ENCODE measurements at places on chromosomes 11 and 22. TPM values are rescaled to one million over a fixed set of nuclear protein-coding genes. Genes with fewer than 3 reads are reported as not detected.

DCHS1 gene
- total RNA-seq, result 12.0 TPM

GRCh38 chr22:48369789-48370507, 1457.7 kb downstream of the BRD1 start:
- peak; percentile 93 for DNase-seq

GRCh38 chr11:10930972-10931760, 73.3 kb upstream of the ZBED5 start:
- peak; percentile 71 for DNase-seq

GRCh38 chr22:35752863-35753189, 35.2 kb downstream of the APOL5 start:
- DNase-seq, result no peak

GRCh38 chr22:42412744-42413333, 19.4 kb downstream of the NFAM1 start:
- no peak for DNase-seq

GGT1 gene
- 0.06 TPM for total RNA-seq

SLC5A12 gene
- not detected for total RNA-seq

GRIA4 gene
- total RNA-seq, result not detected

GRCh38 chr11:4677948-4678347, 19.7 kb downstream of the OR51E2 start:
- DNase-seq, result no peak

DNA sequence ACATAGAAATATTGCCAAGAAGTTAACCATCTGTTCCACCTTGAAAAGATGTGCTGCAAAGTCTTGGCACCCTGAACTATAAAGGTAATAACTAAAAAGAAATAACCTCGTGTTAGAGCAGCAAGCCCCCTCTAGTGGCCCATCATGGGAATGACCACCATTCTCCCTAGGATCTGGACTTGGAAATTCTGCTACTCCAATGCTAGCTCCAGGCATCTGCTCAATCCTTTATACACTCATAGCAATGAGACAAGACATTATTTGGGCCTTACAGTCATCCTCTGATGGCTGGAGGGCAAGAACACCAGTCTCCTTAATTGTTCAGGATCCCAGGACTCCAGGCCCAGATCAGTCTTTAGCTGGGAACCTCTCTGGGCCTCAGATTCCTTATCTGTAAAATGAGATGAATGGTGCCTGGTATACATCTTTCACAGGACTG, 76.0 kb downstream of the CWC15 start:
- no peak for DNase-seq

SPA17 gene
- 2.6 TPM for total RNA-seq

EFEMP2 gene
- total RNA-seq, result 194 TPM

DNA sequence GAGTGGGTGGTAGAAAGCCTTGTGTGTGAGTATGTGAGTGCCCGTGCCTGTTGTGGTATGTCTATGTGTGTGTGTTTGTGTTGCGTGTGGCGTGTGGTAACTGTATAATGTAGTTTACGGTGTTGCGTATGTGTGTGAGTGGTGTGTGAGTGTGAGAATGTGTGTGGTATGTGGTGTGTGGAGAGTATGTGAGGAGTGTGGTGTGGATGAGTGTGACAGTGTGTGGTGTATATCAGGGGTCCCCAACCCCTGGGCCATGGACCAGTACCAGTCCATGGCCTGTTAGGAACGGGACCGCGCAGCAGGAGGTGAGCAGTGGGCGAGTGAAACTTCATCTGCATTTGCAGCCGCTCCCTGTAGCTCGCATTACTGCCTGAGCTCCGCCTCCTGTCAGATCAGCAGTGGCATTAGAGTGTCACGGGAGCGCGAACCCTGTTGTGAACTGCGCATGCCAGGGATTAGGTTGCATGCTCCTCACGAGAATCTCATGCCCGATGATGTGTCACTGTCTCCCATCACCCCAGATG, 5.7 kb downstream of the UPK3A start:
- peak; percentile 58 for DNase-seq

- no peak for DNase-seq
Measured at GRCh38 chr11:110812086-110812733, 100.0 kb upstream of the ARHGAP20 start.

DNA sequence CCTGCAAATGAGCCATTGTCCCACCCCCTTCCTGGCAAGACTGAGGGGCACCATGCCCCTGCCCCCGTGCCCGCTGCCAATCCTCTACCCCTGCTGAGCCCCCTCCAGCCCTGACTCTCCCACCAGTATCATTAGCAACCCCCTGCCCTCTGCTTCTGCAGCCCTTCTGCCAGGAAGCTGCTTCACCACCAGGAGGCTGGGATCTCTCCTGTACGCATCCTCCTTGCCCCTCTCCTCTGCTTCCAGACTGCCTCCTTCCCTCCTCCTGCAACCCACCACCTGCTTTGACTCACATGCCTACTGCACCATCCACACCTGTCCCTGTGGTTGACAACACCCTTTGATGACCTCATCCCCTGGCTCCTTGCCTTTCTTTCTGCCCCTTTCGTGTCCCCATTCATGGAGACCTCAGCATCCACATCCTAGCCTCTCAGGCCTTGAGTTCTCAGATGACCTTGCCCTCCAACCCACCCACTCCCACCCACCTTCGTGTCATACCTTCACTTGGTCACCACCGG, 13.4 kb upstream of the PNPLA3 start:
- DNase-seq, result no peak

DNA sequence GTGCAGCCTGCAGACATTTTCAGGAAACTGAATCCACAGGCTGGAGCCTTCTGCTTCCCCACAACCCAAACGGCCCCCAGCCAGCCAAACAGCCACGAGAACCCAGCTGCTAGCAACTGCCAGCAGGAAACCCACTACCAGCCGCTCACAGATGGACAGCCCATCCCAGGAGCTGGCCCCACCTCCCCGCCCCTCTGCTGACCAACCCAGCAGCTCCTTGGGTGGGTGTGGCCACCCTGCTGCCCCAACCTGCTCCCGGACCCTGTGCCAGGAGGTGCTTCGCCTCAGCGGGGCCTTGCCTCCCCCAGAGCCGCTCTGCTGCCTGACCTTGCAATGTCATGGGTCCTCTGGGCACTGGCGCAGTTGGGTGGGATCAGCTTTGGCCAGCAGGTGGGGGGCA, 8.2 kb upstream of the CCDC188 start:
- no peak for DNase-seq

- no peak for DNase-seq
Measured at GRCh38 chr11:63017306-63017974, 1.8 kb upstream of the SLC22A8 start.

GRCh38 chr11:78160557-78160956, 21.1 kb upstream of the ALG8 start:
- DNase-seq, result no peak

DNA sequence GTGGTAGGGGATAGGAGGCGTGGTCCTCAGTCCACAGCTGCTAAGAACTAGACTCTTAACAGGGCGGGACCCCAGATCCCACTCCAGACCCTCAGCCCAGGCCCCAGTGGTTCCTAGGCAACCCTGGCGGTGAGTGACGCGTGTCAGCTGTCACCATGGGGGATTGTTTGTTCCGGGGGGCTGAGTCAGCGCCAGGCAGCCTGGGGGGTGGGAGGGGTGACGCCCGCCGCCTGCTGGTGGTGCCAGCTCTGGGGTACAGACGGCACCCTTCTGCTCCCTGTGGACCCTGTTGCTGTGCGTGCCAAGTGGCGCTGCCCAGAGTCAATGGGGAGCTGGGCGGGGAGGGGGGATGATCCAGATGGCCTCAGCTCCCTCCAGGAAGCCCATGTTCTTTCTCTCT, 2.5 kb downstream of the CNIH2 start:
- no peak for DNase-seq

DNA sequence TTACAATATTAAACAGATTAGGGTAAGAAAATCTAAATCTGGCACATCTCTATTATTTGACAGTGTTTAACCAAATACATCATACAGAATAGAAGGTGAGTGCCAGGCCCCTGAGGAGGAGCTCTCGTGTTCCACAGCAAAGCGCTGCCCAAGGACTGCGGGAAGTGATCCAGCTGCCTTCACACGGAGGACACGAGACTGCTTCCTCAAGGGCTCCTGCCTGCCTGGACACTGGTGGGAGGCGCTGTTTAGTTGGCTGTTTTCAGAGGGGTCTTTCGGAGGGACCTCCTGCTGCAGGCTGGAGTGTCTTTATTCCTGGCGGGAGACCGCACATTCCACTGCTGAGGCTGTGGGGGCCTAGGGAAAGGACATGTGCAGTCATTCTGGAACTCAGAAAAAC, 71.1 kb downstream of the NCAPD3 start:
- DNase-seq, result no peak

PLEKHB1 gene
- total RNA-seq, result not detected

GRIK4 gene
- total RNA-seq, result not detected

CCDC87 gene
- total RNA-seq, result not detected

C2CD3 gene
- 8.9 TPM for total RNA-seq

POU2AF2 gene
- total RNA-seq, result not detected

MAPK11 gene
- 1.3 TPM for total RNA-seq

UBASH3B gene
- 4.0 TPM for total RNA-seq

SLC37A4 gene
- 6.0 TPM for total RNA-seq

DNA sequence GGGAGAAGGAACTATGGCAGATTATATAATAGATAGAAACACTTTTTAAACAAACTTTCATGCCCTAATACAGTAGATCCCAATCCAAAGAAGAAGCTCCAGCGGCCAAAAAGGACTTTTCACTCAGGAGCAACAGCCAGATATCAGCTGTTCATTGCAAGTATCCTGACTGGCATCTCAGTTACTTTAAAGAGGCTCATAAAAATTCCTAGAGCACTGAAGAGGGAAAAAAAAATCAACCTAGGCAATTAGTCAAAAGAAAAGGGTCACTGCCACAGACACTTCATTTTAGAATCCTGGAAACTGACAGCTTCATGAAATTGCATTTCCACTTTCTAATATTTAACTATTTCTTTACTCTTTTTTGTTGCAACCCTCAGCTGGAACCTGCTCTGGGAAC, 170.6 kb upstream of the SOX6 start:
- DNase-seq, result no peak

GRCh38 chr11:11565636-11566035, 56.2 kb downstream of the GALNT18 start:
- no peak for DNase-seq

DNA sequence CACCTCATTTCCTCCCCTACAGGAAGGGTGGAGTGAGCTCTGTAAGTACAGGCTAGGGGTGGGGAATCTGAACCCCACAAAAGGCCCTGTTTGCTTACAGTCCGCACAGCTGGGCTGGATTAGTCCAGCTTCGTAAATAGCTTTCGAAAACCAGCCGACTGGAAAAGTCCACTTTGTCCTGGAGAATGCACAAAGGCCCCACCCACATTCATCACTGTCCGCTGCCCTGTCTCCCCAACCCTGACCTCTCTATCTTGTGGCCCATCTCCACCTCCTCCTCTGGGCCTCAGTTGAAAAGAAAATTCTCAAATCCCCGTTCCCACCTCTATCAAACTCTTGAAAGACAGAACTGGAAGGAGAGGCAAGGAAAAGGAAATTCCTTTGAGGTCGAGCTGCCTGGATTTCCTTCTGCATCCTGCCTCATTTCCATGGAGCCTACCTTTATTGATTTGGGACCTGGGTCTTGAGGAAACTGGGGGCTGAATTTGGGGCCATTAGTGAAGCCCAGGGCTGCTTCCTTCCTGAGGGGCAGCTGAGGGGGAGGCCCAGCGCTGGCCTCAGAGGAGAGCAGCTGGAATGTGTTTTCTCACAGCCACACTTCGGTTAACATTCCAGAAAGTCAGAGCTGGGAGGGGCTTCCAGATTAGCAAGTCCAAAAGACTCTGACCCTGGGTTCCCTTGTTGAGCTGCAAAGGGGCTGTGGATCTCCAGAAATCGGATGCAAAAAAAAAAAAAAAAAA, 147.6 kb downstream of the FBXO7 start:
- peak; percentile 82 for DNase-seq

GRCh38 chr22:42347281-42347824, 76.9 kb upstream of the TCF20 start:
- no peak for DNase-seq

ALDH3B1 gene
- total RNA-seq, result 59.8 TPM

DNA sequence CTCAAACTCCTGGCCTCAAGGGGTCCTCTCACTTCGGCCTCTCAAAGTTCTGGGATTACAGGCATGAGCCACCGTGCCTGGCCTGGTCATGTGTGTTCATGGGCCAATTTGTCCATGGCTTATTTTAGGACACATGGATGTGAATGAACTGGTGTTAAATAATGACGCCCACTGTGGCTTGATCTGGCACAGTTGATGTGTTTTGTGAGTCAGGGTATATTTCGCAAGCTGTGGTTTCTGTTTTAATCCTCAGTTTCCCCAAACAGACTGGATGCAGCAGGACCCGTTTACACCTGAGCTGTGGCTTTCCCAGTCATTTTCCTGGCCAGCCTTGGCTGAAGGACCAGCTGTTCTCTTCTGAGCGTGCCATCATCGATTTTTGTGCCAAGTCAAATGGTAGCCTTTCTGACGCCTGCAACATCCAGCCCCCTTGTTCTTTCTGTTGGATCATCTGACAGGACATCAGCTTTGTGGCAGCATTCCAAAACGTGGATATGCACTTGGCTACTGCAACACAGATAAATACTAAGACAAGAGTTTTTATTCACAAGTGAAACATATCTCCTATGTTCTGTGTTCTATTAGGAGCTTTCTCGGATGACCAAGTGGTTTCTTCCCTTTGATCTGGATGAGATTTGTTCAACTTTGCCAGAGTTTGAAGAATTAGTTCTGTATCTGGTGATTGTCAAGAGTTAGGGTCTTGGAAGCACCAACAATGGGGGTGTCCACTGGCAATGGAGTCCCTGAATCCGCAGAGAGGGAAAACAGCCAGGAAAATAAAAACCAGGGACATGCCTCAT, 40.0 kb upstream of the SEPTIN5 start:
- no peak for DNase-seq

DNA sequence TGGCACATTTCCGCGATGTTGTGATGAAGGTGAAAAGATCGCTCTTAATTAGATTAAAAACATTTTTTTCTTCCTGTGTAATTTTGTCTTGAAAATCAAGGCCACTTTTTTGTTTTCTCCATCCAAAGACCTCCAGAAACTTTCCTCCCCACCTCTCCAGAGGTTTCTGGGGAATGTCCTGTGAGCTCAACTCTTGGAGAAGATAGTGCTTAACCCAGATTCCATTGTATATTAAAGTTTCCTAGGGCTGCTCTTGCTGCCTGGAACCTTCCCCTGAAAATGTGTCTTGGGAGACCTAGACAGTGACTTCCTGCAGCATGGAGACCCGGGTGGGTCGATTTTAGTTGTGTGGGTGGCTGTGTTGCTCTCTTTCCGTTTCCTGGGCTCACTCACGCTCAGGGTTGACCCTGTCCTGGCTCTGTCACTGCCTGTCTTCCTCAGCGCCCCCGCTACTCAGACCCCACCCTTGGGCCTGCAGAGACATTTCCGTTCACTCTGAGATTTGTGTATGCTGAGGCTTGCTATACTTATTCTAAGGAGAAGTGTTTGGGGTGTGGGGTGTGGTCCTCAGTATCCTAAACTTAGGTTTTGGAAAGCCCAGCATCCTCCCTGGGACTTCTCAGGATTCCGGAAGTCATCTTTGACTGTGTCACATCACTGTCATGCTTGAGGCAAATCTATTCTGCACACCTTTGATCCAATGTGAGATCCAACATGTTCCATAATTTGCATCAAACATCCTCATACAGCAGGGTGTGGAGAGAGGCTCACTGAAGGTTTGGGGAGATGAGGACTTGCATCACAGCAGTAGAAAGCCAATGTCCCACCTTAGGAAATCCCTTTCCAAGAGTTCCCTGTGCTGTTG, 47.2 kb downstream of the KCNQ1OT1 start:
- no peak for DNase-seq

Data from SJSA1 (cell line).